Amniotic stem cell (primary cell): ENCODE measurements at places on chromosomes 7 and 10.

DNA sequence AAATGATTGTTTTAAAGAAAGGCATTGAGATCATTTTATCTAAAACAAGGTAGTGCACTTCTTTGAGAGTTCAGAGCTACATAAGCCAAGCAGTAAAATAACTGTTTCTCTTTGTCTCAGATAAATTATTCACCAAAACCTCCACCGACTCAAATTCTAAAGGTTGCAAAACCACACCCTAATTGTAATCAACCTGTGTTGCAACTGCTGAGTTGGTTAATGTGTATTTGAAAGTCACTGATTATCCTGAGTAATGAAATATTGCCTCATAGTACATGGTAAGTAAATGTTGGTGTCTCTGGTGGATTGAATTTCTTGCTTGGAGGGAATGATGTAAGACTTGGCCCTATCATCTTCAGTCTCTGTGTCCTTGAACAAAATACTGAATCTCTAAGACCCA, 35.9 kb upstream of the CYP2C9 start:
- no peak for DNase-seq

DNA sequence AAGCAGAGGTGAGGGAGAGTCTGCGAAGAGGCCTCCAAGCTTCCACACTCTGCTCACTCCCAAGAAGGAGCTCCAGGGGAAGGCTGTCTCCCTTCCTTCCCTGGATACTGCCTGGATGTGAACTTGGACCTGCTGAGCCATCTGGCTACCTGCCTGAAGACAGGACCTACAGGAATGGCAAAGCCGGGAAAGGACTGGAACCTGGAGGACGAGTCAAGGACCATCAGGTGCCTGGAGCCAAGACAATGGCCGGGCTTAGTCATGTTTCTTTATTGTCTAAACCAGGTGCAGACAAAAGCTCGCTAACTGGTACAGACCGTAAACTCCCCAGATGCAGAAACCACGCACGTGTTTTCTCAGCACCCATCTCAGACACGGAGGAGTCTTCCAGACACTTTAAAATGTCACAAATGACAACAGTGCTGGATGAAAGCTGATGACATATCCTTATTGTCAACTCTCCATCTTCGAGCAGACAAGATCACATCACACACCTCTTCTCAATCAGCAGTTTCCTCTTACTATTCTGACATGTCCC, 12.1 kb downstream of the ASB13 start:
- DNase-seq = no peak

GRCh38 chr7:56174875-56175760, 58.9 kb upstream of the NUPR2 start:
- no peak for DNase-seq

DNA sequence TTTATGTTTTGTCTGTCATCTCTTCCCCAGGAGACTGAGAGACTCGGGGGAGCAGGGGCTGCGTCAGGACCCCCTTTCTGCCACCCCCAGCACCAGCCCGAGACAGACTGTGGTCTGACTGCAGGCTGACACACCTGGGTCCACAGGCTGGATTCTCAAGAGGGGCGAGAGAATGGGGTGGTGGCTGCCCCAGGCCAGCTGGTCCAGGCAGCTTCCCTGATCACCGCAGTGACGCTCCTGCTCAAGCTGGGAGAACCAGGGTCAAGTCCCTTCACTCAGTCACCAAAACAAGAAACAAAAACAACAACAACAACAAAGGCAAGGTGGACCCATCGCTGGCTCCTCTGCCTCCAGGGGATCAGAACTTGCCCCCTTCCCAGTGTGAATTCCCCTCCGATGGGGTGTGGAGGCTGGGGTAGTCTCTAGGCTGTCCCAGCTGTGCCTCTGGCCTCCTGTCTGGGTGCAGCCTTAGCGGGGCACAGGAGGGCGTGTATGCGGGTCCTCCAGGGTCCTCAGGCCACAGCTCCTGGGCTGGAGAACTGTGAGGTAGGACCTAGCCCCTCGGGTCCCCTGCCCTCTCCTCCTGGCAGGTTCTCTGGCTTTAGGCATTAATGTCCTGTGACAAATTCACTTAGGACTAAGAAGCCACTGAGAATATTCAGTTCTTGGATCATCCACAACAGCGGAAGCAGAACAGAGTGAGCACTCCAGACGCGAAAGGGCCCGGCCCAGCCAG, 40.6 kb downstream of the PRKAG2 start:
- no peak for DNase-seq

DNA sequence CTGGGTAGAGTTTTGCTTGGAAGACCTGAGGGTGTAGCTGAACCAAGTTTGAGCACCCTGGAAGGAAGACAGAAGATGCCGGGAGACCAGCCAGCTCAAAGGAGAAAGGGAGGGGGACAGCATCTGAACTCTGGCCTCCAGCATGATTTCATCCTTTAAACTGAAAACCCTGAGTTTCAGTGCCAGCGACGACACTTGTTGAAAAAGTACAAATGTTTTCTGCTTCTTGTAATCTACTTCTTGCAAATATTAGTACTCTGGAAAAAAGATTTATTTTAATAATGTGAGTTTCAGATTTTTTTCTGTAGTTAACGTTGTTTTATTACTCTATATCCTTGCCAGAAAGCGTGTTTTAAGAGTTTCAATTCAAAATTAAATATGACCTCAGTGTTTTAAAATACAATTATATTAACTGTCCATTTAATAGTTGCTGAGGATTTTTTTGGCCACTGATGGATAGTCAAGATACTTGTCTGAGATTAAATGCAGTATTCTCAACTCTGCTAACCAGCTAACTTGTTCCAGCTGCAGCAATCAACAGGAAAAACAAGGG, 227.7 kb downstream of the MGMT start:
- DNase-seq = no peak

GRCh38 chr7:51455513-51455912, 138.9 kb upstream of the COBL start:
- DNase-seq = no peak

DNA sequence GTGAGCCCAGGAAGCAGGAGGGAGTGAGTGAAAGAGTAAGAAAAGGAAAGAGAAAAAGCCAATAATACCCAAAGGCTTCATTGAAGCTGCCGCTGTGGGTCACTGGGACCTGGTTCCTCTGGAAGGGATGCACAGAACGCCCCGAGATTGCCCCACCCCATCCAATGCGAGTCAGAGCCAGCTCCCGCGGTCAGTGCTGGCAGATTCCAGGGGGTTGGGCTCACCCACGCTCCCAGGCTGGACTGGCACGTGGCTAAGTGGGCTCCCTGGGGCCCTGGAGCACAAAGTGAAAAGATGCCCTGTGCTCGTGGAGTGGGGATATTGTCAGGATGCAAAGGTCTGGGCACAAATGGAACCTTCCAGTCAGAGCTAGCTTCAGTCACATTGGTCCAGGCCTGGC, 117.0 kb downstream of the OAT start:
- DNase-seq = no peak

GRCh38 chr10:33509231-33509831, 174.9 kb upstream of the NRP1 start:
- DNase-seq = peak; percentile 49

GRCh38 chr7:1512781-1513656, 8.8 kb upstream of the INTS1 start:
- peak; percentile 57 for DNase-seq

DNA sequence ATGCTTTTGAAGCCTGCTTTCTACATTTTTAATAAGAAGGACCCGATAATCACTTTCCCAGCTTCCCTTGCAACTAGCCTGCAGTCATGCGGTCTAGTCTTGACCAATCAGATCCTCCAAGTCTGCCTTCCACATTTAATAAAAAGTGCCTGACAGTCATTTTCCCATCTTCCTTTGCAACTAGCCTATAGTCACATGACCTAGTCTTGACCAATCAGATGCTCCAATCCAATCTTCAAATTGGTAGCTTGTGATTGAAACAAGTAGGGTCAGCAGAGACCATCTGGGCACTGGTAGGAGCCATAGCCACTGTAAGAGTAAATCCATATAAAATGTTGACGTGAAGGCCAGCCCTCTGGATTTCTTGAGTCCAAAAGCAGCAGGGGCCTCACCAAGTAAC, 80.0 kb downstream of the NPTX2 start:
- DNase-seq = no peak

- no peak for DNase-seq
Observed at GRCh38 chr10:22468570-22469320, 123.4 kb downstream of the SPAG6 start.

- peak; percentile 90 for DNase-seq
Observed at GRCh38 chr7:130891254-130892094, 157.5 kb upstream of the KLF14 start.

- DNase-seq = no peak
Observed at GRCh38 chr7:45880433-45880860, 7.6 kb upstream of the CCDC201 start.

DNA sequence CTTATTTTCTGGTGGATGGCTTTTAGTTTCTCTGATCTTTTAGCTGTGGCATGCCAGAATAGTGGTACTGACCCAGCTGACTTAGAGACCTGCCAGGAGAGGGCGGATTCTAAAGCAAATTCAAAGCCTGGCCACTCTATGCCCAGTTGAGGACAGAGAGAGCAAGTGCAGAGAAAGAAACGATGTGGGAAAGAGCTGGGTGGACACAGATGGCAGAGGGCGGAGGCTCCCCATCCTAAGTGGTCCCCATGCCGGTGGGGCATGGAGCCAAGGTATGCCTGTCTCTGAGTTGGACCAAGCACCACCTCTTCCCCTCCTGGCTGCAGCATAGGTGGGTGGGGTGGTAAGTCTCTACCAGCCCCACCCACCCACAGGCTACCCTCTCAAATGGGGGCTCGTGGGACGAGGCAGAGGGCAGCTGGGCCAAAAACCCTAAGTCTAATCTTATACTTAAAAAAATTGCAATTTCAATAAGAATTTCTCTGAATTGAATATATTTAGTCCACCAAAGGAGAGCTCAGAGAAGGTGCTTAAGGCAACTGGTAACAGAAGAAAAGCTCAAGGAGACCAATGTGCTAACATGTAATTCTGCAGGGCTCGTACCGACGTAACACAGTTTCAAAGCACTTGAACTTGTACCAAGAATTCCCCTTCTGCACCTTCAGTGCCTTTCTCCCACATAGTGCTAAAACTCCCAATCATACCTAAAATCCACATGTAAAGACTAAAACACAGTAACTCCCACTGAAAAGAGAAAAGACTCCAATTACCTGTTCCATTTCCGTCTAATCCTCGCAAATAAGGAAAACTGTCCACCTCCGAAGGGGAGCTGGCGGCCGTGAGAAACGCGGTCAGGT, 85.7 kb upstream of the NMT2 start:
- no peak for DNase-seq

DNA sequence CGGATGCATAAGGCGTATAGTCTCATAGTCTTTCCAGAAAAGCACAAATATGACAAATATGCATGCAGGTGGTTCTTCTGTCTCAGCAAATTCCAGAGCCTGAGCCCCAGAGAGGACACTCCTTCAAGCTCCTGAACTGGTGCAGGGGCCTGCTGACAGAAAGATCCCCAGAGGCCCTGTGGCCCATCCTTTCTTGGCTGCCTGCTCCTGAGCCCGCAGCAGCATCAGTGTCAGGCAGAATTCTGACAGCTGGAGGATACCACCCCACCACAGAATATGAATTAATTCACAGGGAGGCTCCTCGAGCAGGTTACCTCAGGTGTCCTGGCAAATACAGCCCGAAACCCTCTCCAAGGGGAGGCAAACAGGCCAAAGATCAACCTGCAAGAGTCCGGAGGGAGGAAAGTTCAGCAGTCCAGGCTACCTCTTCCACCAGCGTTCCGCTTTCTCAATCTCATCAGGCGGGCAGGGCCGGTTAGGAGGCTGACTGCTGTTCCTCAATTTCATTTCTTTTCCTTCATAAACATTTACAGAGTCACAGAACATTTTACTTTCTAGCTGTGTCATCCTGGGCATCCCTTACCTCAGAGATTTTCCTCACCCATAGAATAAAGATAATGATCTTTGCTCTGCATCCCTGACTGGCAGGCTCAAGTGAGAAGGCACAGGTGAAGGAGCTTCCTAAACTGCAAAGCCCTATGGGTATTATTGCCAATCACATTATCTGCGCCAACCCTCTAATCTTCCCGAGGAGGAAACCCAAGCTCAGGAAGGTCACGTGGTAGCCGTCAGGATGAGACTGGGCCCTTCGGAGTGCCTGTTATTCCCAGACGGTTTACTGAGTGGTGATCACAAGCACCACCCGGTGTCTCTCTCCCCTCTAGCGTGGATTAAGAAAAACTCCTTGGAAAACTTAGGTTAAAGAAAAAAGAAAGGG, 1.4 kb downstream of the DNAJB12 start:
- DNase-seq = peak; percentile 28

DNA sequence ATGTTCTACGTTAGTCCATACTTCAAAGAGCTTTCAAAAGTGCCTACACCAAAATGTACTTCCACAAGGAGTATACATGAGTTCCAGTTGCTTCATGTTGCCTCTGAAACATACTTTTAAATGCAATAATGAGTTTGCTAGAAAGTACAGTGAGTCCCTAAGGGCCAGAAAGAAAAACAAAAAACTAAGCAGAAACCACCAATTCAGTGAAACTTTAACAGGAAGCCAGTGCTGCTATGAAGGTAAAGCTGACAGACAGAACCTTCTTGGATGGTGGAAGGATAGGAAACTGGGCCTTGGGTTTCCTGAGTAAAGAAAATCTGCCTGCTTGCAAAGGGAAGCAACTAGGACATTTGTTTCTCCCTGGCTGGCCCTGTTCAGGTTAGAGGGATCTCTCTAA, 104.2 kb downstream of the CTTNBP2 start:
- no peak for DNase-seq

DNA sequence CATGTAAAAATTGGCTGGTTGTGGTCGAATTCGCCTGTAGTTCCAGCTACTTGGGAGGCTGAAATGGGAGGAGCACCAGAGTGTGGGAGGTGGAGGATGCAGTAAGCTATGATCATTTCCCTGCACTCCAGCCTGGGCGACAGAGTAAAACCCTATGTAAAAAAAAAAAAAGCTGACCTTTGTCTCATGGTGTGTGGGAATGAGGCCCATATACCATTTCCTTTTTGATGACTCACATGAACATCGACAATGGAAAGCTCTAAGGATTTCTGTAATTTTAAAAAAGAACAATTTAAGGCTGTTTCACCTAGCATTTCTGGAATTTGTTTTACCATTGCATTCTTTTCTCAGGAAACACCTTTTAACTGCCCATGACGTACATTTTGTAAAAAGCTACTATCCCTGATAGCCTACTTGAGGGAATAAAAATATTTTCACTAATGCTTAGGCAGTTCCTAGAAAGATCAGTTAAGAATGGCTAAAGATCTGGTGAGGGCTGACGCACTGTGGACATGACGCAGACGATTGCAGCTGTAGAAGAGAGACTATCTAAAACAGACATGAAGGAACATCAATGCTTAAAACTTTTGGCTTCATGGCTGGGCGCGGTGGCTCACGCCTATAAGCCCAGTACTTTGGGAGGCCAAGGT, 400.6 kb upstream of the IGFBP3 start:
- no peak for DNase-seq

DNA sequence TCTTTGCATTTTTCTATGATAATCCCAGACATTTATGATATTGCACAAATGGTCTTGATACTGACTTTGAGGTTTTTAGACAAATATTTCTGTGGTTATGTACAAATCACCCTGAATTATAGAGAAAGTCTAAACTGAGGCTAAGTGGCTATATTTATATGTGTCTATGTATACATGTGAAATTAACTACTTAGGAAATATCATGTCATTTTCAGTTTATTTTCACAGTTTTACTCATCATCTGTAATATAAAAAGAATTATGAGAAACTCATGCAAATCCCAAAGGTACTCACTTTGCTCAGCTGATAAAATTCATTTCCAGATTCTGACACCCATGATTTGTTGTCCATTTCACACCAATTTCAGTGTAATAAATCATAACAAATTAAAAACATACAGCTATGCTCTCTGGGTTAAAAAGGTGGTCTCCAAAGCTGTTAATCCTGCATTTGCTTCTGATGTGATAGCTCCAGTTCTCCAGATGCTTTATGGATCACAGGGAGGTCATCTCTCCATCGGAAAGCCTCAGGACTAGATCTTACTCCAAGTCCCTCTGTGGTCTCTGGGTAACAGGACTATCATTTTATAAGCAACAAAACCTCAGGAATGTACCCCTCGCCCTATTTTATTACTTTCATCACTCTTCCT, 673.9 kb downstream of the PARD3 start:
- no peak for DNase-seq
